NT2/D1 (cell line): ENCODE measurements at places on chromosomes 7 and 10.

DNA sequence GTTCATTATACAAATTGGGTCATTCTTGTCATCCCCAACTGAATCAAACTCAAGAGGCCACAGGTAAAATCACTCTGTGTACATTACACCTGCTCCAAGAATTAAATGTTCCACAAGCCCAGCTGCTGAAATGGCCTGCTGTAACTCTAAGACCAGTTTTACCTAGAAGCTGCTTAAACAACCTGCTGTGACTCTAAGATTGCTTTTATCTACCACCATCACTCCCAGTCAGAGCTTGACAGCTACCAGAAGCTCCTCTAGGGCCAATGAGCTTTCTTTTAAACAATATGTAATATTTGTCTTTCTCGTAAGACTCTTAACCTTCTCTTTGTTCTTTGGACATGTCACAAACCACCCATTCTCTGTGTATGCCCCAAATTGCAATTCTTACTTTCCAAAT lies 141.8 kb upstream of the LRGUK start:
- DNase-seq = no peak

DNA sequence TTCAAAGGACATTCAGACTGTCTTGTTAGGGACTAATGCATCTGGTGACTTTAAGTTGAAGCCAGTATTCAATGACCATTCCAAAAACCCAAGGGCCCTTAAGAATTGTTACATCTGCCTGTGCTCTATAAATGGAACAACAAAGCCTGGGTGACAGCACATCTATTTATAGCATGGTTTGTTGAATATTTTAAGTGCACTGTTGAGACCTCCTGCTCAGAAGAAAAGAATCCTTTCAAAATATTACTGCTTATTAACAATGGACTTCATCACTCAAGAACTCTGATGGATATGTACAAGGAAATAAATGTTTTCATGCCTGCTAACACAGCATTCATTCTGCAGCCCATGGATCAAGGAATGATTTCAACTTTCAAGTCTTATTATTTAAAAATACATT lies 33.1 kb upstream of the CYP26C1 start:
- DNase-seq = no peak

DNA sequence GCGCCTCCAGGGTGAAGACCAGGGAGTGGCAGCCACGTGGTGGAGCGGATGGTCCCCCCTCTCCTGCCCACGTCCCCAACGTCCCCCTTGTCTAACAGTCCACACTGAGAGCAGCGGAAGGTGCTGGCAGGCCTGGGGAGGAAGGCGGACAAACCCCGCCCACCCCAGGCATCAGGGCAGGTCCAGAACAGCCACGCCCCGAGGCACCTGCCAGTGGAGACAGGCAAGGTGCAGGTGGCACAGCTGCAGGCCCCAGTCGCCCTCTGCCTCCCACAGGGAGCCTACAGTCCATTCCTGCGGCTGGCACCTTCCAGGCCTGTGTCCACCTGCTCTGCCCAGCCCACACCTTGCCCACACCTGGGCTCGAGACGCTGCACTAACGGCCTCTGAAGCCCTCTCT lies 24.9 kb downstream of the CYP2W1 start:
- no peak for DNase-seq

DNA sequence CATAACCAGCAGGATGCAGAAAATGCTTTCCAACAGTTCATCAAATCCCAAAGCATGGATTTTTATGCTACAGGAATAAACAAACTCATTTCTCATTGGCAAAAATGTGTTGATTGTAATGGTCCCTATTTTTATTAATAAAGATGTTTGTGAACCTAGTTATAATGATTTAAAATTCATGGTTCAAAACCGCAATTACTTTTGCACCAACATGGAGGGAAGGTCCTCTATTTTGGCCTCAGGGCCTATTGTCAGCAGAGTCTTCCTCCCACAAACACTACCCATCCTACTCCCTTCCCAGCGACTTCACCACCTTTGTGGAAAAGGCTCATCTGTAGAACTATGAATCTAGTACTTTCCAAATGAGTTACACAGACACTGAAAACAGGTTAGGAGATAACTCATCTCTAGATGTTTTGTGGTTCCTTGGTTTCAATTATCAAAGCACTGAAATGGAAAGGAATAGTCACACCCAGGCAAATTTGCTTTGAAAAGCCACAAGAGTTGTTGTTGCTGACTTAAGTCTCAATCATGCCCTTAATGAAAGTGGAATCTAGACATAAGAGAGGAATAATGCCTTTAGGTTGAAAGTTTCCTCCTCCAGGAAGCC lies 59.4 kb upstream of the FRMD4A start:
- no peak for DNase-seq

- no peak for DNase-seq
These were observed 189.4 kb upstream of the AHR start for GRCh38 chr7:17109020-17109419.

DNA sequence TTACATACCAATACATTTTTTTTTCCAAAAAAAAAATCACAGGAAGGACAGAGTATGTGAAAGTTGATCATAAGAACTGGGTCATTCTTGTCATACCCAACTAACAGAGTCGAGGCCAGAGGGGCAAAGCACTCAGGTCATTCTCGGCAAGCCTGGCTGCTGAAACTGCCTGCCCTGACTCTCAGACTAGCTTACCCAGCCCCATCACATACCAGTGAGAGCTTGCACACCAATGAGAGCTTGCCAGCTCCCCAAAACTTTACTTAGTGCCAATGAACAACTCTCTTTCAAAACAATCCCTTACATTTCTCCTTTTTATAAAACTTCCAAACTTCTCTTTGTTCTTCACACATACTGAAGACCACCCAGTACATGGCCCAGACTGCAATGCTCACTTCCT lies 48.9 kb downstream of the VOPP1 start:
- DNase-seq = no peak

DNA sequence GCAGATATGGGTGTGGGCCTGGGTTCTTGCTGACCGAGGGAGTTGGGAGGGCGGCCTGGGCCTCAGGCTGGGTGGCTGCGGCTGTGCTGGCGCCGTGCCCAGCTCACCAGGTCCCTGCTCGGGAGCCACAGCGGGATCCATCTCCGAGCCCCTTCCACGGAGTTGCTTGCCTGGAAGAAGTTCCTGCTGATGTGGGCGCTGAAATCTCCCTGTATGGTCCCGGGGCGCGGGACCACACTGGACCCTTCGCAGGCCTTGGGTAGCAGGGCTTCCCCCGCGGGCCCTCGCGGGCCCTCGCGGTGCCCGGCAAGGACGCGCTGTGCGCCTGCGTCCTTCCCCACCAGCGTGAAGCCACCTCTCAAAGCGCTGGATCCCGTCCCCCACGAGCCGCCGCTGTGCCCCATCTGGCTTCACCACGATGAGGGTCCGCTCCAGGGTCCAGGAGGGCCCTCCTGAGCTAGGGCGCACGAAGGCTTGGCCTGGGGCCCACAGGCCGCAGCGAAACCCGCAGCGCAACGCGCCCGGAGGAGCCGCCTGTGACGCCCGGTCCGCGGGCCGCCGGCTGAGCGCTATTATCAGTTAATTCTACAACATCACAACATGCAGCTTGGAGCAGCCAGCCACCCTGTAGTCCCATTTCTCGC lies 31.5 kb downstream of the RAB19 start:
- DNase-seq = no peak

GRCh38 chr10:3509355-3509754 lies 275.7 kb downstream of the KLF6 start:
- DNase-seq = no peak

GRCh38 chr10:129766611-129767550 lies 197.2 kb downstream of the EBF3 start:
- no peak for DNase-seq

DNA sequence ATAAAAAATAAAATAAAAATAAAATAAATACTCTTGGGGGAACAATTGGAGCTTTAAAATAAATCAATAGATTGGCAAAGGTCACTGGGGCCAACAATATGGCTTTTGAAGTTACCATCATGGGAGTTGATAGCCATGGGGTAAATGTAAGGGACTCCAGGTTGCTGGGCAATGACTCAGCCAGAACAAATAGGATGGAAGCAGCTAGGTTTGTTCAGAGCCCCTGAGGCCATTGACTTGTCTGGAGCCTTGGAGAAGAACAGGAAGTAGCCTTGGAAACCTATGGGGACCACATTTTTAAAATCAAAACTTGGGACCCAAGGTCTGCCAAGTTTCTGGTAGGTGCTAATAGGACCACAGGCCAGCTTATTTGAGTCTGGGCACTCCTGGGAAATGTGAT lies 20.2 kb upstream of the FRA10AC1 start:
- no peak for DNase-seq

DNA sequence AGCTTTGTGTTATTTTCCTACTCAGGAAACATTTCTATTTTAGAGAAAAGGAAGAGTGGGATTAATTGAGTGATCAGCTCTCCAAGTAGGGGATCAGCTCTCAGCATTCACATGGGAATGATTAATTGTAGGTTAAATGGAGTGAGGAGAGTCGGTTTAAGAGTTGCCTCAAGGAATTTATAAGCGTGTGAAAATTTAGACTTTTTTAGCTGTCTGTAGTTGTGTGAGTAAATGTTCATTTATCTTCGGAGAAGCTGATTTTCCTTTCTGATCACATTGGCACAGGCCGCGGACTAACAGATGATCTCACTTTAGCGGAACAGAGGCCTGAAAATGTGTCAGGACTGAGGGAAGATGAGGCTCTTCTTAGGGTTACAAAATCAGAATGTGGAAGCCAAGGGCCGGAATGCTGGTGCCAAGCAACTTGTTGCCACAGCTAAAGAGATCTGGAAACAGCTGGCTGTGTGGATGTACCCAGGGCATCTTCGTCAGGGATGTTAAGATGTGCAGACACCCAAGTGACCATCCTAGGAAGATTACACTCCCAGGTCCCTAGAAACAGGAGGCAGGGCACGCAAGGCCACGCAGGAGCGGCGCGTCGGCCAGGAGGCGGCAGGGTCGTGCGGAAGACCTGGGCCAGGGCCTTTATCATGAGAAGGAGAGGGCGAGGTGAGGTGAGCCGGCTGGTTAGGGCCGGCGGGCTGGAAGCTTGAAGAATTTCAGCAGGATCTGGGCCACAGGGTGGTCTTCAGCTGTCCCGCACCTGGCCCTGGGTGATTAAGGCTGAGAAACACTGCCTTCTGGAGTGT lies 35.1 kb upstream of the TTYH3 start:
- DNase-seq = no peak

GRCh38 chr7:157916946-157917640 lies 580.3 kb downstream of the DNAJB6 start:
- DNase-seq = no peak

DNA sequence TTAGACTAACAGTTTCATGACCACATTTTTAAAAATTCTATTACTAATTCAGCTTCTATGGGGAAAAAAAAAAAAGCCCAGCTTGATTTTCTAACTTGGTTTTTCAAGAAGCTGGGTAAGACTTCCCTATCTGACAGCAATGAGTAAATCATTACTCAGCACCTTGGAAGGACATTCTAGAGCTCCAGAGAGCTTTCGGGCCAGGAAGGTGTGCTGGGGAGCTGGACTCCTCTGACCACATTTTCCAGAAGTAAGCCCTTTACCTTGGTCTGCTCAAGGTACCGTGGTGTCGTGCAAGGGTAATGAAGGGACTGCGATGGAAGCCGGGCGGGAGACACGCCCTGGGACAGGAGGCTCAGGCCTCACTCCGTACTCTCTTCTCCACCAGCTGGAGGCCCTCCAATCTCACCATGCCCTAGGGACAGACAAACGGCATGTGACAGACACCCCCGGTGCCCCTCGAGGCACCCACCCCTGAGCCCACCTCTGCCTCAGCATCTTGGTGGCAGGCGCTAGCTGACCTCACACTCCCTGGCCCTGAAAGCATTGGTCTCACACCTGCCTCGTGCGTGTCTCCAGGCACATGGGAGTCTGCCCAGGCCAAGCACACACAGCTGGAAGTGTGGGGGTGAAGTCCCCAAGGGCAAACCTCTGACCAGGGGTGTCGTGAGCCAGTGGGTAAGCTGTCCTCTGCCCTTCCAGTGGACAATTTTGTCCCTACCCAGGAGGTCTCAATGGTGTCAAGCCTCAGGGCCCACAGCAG lies 152.1 kb downstream of the OAT start:
- DNase-seq = no peak
